RCC 7860 (cell line): ENCODE measurements at places on chromosomes 11 and 22.

GRCh38 chr11:3077189-3077836, 20.1 kb upstream of the CARS1 start:
- no peak for DNase-seq

- no peak for DNase-seq
Measured at GRCh38 chr11:134559602-134559962, 147.5 kb upstream of the B3GAT1 start.

DNA sequence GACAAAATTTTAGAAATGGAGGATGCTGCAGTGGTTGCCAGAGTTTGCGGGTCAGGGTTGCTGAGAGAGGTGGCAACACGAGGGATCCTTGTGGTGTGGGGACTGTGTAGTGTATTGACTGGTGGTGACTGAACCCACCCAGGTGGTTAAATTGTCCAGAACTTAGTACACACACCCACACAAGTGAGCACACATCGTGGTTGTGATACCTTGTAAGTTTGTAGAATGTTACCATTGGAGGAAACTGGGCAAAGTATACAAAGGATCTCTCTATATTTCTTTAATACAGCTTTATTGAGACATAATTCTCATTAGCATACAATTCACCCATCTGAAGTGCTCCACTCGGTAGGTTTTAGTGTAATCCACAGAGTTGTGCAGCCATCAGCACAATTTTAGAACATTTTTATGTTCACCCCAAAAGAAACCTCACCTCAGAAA, 56.1 kb downstream of the MED15 start:
- DNase-seq, result no peak

DNA sequence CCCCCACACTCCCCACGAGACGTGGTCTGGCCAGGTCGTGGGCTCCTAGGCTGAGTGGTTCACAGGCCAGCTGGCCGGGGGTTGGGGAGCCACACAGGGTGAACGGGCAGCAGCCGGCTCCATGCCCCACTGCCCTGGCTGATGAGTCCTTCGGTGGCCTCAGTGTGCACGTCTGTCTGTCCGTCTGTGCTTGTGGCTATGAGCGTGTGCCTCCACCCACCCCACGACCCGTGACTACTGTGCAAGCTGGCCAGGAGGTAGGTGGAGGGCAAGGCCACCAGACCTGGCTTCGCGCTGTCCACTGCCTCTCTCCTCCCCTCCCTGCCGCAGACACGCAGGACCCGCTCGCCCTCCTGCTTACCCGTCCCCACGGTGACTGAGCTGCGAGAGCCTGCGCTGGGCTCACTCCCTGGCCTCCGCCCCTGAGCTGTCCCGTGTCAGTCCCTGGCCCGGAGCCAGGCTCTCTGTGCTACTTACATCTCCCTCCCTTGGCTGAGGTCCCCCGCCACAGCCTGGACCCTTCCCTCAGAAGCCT, 14.1 kb downstream of the CSDC2 start:
- peak; percentile 66 for DNase-seq

DNA sequence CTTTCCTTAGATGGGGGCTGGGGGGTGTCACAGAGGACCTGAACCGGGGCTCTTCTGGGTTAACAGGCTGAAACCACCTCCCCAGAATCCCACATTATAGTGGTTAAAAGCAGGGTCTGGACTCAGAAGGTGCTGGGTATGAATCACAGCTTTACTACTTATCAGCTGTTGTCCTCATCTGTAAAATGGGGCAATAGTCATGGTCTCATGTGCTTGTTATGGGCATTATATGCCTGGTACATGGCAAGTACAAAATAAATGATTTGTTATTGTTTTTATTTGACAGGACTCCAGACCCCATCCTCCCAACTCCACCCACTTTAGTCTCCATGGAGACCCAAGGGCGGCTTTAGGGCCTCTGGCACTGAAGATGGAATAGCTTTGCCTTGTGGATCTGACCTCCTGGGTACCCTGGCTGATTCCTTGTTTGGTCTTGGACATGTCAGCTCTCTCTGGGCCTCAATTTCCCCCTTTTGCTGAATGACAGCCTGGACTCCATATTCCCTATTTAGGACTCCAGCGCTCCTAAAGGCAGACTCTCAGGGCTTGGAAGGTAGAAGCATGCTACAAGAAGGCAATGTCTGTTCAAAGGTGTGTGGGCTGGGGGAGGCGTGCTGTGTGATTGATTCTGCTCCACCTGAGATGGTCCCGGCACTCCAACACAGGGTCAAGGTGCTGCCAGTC, 812 bp upstream of the SMTN start:
- no peak for DNase-seq

DNA sequence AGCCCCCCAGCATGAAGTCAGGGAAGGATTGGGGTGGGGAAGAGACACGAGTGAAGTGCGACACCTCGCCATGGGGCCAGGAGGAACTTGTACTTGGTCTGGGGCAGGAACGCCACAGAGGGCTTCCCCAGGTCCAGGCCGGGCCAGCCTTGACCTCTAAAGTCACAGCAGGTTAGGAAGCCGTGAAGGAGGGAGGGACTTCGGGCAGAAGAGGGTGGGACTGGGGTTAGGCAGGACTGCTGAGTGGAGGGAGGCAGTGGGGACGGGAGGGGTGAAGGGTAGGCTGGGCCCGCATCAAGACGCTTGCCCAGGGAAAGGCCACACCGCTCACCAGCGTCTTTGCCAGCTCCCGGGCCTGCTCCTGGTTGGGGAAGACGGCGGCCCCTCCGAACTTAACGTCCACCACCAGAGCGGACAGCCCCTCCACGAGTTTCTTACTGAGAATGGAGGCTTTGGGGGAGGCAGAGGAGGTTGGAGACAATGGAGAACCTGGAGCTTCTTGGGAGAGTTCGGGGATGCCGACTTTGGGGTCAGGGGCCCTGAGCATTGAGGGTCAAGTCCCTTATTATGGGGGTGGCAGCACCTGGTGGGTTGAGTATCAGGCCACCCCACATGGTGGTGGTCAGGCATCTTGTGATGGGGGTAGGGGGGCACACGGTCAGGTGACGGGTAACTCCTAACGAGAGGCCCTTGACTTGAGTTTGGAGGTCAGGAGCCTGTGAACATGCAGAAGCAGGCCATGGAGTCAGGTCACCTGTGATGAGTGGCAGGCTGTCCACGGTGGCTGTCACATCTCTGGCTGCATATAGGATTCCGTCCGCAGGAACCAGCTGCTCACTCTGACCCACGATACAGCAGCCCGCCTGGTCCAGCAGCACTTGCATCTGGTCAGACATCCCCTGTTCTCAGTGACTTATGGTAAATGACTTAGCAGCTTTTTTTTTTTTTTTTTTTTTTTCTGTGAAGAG, 1.7 kb upstream of the SCO2 start:
- peak; percentile 25 for DNase-seq

DNA sequence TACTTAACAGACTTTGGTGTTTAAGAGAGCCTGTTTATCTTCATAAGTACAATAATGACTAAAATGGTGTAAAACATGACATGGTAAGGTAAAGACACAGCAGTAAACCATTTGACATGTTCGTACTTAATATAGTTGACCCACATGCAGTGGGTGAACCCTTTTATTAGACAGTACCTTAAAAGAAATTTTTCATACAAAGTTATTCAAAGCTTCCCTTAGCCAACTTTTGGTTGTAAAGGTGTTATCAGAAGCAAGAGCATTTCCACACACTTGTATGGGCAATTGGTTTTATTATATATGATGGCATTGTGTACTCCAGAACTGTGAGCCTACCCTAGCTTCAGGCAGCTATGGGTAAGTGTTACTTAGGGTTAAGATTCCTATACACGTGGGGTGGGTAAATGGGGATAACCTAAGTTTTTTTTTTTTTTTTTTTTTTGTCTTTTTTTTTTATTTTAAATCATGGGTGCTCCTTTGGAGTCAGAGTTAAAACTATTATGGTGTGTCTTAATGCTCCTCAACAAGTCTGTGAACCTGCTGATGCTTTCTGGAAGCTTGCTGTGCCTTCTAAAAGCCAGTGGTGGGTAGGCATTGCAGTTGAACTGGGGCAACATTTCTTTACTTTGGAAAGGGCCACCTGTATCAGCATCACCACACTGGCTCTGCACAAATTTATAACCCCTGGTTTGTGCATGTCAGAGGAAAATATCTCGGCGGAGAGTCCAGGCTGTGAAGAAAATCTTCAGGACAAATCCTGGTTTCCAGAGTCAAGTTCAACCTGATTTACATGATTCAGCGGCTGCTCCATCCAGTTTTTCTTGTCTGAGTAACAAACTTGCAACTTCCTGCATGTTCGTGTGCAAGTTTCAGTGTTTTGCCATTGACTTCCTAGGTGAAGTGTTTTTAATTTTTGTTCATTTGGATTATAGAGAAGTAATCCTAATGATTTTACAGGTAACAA, 3.3 kb downstream of the PCF11 start:
- DNase-seq, result no peak

DNA sequence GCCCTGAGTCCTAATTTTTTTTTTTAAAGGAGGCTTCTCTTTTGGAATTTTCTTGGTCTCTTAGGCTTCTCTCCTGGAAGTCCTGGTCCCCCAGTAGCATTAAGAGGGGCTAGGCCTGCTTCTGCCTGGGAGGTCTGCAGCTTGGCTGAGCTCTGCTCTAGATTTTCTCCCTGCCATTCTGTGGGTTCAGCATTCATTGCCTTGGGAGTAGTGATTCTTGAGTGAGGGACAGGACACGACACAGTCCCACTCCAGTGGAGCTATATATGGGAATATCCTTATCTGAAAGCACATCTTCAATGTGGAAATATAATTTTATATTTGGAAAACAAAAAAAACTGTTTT, 3.7 kb downstream of the IGSF22 start:
- no peak for DNase-seq

DNA sequence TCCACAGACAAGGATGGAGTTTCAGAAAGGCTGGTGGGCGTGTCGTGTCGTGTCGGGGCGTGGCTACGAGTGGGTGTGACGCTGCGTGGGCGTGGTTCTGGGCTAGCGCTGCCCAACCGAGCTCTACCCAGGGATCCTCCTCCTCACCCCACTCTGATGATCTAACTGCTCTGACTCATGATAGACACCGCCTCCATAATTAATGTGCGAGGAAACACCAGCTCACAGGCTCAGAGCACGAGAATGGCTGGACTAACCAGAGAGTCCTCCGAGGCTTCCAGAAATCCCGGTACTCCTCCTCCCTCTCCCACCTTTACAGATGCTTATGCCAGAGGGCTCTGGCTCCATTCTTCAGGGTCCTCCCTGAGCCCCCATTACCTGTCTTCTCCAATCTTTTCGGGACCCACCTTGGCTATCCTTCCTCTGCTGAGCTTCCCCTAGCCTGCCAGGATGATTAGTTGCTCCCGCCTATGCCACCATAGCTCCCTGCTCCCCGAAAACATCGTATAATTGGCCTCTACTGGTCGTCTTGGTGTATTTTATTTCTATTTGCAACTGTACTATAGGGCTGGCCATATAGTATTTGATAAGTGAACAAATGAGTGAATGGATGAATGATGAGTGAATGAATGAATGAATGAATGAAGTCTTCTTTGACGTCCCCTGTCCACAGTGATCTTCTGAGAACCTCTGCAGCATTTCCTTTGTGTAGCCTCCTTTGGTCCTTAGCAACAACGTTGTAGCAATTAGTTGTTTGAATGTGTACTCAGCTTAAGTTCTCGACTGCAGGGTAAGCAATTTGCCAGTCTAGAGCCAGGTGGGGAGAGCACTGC, 21.7 kb downstream of the TMPRSS13 start:
- DNase-seq, result peak; percentile 86

DNA sequence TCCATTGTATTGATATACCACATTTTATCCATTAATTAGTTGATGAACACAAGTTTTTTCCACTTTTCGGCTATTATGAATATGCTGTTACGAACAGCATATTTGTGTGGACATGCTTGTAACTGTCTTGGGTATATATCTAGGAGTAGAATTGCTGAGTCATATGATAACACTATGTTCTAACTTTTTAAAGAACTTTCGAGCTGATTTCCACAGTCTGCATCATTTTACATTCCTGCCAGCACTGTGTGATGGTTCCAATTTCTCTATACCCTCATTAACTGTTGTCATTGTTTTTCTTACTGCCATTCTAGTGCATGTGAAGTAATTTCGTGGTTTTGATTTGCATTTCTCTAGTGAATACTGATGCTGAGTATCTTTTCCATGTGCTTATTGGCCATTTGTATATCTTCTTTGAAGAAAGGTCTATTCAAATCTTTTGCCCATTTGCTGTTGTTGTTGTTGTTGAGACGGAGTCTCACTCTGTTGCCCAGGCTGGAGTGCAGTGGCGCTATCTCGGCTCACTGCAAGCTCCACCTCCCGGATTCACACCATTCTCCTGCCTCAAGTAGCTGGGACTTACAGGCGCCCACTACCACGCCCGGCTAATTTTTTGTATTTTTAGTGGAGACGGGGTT, 7.4 kb upstream of the RCE1 start:
- no peak for DNase-seq

GRCh38 chr22:41229730-41230400, 10.9 kb downstream of the CHADL start:
- no peak for DNase-seq

DNA sequence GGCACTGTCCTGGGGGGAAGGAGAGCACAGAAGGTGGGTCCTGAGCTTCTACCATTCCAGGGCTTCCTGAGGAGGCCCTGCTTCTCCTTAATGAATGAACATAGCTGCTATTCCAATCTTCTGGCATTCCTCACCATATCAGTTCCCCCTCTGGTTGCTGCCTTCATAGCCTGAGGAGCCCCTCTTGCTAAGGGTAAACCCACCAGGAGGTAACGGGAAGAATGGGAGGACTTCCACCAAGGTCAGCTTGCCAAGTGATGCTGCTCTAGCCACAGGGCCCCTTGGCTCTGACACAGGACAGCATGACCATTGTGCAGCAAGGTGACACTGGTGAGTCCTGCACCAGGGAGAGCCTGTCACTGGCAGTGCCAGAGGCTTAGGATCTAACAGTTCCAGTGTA, 1022.5 kb downstream of the TBC1D22A start:
- DNase-seq, result no peak

DNA sequence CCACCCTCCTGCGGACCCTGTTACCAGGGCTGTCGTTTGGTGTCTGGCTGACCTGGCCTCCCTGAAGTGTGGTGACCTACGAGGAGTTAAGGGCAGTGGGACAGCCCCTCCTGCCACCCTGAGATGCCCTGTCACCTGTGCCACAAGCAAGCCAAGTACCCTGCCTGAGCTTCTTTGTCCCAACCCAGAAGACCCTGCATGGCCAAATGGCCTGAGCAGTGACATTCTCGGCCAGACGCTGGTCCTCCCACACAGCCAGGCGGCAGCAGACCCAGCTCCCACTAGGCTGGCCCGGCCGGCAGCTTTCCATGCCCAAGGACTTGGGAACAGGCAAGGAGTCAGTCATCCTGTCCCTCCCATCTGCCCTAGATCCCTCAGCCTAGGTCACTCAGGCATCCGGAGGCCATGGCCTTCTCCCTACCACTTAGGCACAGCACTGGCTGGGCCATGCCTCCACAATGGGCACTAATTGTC, 7.6 kb downstream of the ARVCF start:
- DNase-seq, result no peak

- DNase-seq, result no peak
Measured at GRCh38 chr11:130705670-130706421, 210.4 kb downstream of the SNX19 start.

- no peak for DNase-seq
Measured at GRCh38 chr11:37858398-37858797, 1260.4 kb upstream of the RAG2 start.
